T-helper 2 cell treated with Interferon-gamma antibody and Interleukin-4, amounts not matched to agents 100 ng/mL and 5 ng/mL, for 36 hours (primary cell): ENCODE measurements at places on chromosomes 16 and 17. TPM values are rescaled to one million over a fixed set of nuclear protein-coding genes. Genes with fewer than 3 reads are reported as not detected.

The CD300LB gene
- total RNA-seq = not detected in 2 replicates

The MIEN1 gene
- 43.3 and 45.2 TPM in 2 replicates for total RNA-seq

The MPP3 gene
- not detected in 2 replicates for total RNA-seq

The BPTF gene
- 102 and 105 TPM in 2 replicates for total RNA-seq

The SLC16A13 gene
- 19.5 and 19.9 TPM in 2 replicates for total RNA-seq

The IGF2BP1 gene
- 0.02 TPM in 1 of 2 replicates, not detected in the other for total RNA-seq

The SMIM5 gene
- 0.50 and 0.52 TPM in 2 replicates for total RNA-seq

The KAT7 gene
- 73.3 and 80.8 TPM in 2 replicates for total RNA-seq
